ENCODE measurements at places on chromosomes 11 and 22.

DNA sequence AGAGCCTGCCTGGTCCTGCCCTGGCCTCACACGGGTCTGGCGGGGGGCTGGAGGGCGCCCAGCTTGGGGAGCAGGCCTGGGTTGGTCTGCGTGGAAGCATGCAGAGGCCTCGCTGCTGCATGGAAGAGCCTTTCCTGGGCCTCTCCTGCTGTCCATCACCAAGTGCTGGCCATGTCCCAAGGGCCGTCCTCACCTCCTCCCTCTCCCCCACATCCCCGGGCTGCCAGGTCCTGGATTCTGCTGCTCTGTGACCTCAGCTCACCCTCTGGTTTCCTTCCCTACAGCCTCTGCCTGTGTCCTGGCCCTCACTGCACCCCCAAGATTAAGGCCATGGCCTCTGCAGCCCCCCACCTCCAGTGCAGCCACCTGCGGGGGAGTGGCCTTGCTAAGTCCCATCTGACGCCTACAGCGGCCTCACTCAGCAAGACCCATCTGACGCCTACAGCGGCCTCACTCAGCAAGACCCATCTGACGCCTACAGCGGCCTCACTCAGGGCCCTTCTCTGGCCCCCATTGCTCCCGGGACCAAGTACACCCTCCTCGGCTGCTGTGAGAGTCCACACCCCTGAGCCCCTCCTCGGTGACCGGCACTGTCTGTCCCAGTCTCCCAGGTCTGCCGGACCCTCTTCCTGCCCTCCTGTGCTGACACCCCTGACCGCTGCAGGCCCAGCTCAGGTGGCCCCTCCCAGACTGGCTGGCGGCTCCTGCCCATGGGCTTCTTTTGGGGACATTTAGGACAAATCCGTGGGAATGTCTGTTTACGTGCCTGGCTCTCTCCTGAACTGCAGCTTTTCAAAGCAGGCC is 119.5 kb upstream of the B3GAT1 start:
- DNase-seq, result no peak

- no peak for DNase-seq
Observed at GRCh38 chr11:27678242-27678641, 22.0 kb downstream of the BDNF start.

DNA sequence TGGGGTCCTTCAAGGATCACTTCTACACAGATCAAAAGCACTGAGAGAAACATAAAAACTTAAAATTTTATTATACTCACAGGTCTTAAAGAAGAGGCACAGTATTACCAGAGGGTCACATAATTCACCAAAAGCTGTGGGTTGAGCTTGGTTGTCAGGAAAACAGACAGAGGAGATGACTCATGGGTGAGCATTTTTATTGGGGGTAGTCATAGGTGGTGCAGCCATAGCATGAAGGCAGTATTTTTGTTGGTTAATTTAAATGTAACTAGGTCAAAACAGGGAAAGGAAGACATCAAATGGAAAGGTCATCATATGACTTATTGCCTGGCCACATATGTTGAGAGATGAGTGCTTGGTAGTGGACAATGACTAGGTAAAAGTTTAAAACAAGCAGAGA is 24.2 kb downstream of the OR5B17 start:
- DNase-seq, result no peak

DNA sequence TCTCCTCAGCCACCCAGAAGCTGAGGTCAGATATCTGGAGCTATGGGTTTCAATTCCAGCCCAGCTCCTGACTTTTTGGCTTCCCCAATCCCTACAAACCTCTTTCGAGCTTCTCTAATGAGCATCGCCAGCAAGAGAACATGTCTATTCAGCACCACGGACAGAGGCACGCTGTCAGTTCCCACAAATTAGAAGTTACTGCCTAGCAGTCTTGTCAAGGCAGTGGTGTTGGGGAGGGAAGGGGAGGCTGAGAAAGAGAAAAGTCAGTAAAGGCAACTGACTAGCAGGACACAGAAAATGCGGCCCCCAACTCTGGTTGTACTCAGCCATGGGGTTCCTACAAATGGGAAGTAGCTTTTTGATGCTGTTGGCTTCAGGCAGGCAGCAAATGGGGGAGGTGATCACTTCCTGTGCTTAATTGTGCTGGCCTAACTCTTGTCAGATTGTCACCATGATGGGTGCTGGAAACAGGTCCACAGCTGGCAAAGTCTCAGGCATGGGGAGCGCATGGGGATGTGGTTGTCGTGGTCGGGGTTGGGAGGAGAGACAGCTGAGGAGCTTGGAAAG is 205.9 kb downstream of the ST3GAL4 start:
- no peak for DNase-seq

DNA sequence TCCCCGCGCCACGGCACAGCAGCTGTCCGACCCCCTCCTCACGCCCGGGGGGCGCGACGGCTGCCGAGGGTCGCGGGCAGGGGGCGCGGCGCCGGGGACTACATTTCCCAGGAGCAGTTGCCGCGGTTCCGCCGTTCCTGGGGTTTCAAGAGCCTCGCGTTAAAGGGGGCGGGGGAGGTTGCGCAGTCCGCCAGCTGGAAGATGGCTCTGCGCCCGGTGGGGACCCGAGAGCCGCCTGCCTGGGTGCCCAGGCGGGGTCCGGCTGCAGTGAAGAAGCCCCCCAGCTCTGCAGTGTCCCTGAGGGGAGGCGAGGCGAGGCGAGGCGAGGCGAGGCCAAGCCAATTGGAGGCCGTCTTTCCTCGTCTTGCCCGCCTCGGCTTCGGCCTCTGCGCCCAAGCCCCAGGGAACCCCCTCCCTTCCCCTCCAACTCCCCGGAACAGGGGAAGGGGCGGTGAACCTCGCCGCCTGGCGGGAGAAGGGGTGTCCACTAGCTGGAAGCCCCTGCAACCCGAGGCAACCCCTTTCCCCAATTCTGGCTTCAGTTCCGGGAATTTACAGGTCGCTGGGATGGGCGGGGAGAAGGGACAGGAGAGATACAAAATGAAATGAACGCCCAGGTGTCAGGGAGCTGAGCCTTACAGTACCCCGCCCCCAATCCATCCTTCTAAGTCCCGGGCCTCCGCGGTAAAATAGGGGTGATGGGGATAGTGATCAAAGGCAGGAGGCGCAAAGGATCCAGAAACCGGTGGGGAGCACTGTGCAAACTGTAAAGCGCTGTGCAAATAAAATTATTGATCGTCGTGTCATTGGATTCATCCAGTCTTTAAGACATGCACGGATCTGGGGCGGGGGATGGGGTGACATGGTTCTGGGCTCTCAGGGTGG is 5.2 kb upstream of the GCAT start:
- DNase-seq, result no peak

- no peak for DNase-seq
Observed at GRCh38 chr11:17561526-17561925, 14.5 kb downstream of the OTOG start.

- no peak for DNase-seq
Observed at GRCh38 chr11:78572394-78572793, 2.3 kb downstream of the NARS2 start.

GRCh38 chr11:8164746-8165145 is 4.1 kb downstream of the RIC3 start:
- DNase-seq, result no peak

- no peak for DNase-seq
Observed at GRCh38 chr11:14542324-14542723, 22.1 kb upstream of the PSMA1 start.

- no peak for DNase-seq
Observed at GRCh38 chr22:46572911-46573780, 35.7 kb upstream of the CELSR1 start.

DNA sequence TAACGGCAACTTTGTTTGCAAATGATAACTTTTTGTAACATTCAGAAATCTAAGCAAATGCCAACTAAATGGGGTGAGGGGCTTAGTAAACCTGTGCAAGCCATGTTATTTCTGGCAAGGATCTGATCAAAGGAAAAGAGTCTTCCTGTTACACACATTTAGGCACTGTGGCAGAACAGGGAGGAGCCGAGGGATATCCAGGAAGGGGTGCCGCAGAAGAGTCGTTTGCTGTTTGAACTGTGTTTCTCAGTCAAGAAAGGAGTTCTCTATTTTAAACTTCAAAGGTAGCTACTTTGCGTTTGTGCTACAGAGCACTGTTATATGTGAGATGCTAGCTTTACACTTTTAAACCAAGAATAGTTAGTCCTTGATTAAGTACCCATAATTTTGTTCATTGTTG is 175.5 kb downstream of the ETS1 start:
- no peak for DNase-seq

GRCh38 chr11:8527939-8528338 is 66.1 kb downstream of the STK33 start:
- no peak for DNase-seq

- DNase-seq, result no peak
Observed at GRCh38 chr11:5507933-5508305, 1.8 kb downstream of the UBQLN3 start.

GRCh38 chr11:107665018-107665417 is 46.8 kb downstream of the SLN start:
- DNase-seq, result no peak

GRCh38 chr22:46290121-46290842 is 6.4 kb upstream of the GTSE1 start:
- no peak for DNase-seq

DNA sequence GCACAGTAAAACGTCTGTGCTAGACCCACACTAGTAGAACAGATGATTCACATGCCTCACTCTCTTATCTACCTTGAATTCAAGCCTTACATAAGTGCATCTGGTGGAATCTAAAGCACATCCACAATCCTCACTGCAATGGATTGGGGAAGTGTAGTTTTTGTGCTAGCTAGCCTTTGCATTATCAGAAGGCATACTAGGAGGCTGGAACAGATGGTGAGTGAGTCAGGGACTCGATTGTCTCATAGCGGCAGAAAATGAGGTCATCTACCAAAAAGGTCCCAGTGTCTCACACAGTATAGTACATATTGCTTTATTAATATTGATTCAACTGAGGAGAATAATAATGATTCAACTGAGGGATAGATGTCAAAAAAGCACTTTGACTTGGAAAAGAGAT is 9.3 kb downstream of the MSANTD4 start:
- no peak for DNase-seq

- peak; percentile 10 for DNase-seq
Observed at GRCh38 chr11:88016392-88017170, 158.7 kb downstream of the RAB38 start.

All from stimulated activated CD8-positive, alpha-beta memory T cell treated with anti-CD3 and anti-CD28 coated beads, Interleukin-4, amount 100 ng/mL, for 4 hours (primary cell).